ENCODE measurements at places on chromosomes 1 and 21.

DNA sequence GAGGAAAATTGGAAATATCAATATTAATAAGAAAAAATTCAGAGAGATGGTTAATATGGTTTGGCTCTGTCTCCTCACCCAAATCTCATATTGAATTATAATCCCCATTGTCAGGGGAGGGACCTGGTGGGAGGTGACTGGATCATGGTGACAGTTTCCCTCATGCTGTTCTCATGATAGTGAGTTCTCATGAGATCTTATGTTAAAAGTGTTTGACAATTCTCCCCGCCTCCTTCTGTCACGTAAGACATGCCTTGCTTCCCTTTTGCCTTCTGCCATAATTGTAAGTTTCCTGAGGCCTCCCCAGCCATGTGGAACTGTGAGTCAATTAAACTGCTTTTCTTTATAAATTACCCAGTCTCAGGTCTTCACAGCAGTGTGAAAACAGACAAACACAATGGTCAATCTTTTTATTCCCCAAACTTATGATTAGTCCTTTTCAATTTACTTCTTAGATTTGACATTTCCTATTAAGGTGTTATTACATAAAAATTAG lies 11.0 kb downstream of the EGLN1 start:
- no peak for DNase-seq

DNA sequence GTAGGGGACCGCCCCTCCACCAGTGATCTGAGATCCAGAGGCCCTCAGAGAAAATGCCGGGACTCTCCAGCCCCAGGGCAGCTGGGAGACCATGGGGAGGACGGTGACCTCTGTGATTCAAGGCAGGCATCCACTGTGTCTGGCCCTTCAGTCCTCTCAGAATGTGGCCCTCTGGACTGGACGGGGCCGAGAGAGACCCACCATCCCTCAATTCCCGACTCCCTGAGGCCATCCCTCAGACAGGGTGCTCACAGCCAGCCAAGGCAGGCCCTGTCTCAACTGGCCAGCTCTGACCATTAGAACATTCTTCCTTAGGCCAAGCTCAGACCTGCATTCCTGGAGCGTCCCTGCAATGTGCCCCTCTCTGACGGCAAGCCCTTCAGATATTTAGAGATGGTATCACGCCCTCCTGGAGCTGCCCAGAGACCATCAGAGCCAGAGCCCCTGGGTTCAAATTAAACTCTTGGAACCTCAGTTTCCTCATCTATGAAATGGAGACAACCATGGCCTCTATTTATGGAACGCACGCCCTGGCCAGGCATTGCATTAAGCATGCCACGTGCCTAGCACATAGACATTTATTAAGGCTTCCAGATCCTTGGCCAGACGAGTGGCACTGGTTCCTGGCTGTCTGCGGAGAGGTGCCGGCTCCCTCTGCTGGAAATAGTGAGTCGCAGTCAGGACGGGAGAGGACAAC lies 9.6 kb upstream of the EPS8L3 start:
- DNase-seq = peak; percentile 88

- DNase-seq = no peak
Observed at GRCh38 chr1:24125456-24125855, 13.5 kb upstream of the MYOM3 start.

- no peak for DNase-seq
Observed at GRCh38 chr21:42682661-42683210, 29.3 kb downstream of the PDE9A start.

DNA sequence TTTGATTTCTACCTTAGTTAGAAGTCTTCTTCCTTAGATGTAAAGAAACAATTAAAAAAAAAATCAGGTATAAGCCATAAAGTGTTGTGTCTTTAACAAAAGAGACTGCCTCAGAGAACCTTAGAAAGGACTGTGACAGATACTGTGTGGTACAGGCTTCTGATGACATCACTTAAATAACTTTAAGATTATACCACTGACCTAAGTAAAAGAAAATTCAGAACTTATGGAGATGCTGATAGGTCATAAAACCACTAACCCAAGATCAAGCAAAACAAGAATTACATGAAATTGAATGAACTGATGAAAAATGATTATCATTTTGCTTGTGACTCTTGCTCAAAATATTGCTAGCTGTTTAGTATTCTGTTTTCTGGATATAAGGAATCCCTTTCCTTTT lies 220.8 kb downstream of the NRIP1 start:
- DNase-seq = no peak

DNA sequence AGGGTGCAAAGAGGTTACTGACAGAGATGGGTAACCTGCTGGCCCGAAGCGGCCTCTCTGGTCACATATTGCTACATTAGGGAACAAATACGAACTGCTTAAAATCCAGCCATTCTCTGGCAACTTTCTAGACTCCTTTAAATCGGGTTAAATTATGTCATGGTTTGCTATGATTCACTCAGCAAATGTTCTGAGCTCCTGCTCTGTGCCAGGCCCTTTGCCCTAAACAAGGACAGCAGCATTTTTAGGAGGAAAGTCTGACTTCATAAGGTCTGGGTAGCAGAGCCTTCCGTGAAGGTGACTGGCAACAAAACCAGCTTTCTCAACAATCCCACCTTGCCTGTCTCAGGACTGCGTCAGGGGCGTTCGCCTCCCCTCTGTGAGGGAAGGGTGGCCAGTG lies 15.4 kb downstream of the ZP4 start:
- no peak for DNase-seq

DNA sequence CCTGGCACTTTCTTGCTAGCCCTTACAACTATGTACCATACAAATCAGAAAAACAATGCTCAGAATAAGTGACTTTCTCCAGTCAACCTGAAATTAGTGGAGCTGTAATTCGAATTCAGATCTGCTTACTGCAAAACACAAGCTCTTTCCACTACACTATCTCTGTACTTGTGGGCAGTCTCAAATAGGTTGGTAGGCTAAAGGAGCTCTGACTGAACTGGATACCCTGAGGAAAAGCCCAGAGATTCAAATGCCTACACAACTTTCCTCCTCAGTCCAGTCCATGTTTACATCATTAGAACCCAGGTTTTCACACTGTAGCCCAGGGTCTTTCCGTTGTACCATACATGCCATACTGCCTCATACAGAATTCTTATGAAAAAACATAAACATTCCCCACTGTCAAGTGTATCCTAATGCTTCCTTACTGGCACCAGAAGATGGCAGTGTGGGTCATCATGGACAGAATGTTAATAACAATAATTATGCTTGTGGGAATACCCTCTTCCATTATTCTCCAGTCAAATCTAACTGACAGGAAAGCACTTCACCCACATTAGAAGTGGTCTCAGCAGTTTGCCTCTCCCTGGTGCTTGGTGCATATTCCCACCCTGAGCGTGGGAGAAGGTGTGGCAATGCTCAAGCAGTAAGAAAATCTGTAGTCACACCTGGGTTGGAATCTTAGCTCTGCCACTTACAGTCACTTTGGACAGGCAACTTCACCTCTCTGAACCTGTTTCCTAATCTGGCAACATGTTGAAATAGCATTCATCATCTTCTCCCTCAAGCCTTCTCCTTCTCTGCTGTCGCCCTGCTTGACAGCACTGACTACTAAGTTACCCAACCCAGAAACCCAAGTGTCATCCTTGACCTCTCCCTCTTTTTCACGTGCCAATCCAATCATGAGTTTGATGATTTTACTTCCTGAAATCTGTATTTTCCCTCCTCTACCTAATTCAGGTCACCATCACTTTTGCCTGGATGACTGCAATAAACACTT lies 14.4 kb upstream of the ZFYVE9 start:
- peak; percentile 39 for DNase-seq

DNA sequence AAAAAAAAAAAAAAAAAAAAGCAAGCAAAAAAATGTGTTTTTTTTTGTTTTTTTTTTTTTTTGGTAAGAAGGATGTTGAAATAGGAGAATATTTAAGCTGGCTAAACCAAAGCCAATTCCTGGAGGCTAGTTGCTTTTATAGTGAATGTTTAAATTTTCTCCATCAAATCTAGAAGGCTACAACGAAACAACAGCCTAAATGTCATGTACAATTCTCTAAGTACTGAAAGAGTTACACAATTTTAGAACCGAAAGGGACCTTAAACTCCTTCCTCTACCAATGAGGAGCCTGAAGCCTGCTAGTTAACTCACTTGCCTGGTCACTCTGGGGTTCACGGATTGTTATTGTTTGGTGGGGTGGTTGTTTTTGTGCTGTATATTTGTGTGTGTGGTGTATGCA lies 3.5 kb downstream of the WLS start:
- no peak for DNase-seq

GRCh38 chr1:155890251-155890650 lies 20.9 kb downstream of the RIT1 start:
- no peak for DNase-seq

DNA sequence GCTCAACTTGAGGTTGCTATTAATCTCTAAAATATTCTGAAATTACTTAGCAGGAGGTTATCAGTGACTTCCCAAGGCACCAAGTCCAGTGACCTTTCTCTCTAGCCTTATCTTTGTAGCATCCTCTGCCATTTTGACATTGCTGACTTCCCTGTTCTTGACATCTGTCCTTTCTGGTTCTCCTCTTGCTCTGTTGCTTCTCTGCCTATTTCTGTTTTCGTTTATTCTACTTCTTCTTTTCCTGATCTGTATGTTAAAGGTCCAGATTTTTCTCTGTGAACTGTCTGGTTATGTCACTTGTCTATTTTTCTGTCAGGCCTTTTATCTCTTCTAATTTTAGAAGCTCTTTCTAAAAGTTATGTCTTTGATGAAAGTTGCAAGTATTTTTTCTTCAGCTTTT lies 178.8 kb downstream of the VPS13D start:
- DNase-seq = no peak

DNA sequence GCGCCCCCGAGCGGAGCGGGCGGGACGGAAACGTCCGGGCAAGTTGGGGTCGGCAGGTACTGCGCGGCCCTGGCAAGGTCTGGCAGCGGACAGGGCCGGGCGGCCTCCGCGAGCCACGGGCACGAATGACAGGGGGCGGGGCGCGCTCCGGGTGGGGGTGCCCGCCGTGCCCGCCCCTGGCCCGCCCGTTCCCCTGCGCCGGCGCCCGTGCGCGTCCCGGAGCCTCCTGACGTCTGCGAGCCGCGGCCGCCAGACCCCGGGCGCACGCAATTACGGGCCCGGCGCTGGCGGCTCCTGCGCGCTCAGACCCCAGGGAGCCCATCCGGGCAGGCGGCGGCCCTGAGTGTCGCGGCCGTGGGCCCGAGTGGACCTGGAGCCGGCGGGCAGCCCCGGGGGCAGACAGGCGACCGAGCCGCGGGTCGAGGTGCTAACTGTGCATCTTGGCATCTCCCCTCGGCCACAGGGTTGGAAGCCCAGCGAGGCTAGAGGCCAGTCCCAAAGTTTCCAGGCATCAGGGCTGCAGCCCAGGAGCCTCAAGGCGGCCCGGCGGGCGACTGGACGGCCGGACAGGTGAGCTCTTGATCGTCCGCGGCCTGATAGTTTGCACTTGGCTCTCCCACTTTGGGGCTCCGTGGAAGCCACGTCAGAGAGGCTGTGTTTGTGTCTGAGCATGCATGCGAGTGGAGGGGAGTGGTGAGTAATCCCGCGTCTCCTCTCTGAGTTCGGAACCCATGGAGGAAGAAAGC lies 918 bp downstream of the MIB2 start:
- DNase-seq = no peak

DNA sequence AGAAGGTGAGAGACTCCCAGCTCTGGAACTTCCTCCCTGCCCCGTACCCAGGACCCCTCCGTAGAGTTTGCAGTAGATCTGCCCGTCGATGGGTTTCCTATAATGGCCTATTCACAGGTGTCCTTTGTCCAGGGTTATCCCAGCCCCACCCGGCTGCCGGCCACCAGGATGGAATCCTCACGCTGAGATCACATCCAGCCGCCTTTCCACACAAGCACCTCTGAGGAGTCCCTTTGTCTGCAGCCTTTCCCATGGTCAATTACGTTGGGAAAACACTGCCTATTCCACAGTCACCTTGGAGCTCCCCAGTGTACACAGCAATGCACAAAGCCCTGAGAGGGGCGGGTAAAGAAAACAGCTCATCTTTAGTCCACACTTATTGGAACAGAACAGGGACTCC lies 190.0 kb upstream of the EDN2 start:
- DNase-seq = no peak

DNA sequence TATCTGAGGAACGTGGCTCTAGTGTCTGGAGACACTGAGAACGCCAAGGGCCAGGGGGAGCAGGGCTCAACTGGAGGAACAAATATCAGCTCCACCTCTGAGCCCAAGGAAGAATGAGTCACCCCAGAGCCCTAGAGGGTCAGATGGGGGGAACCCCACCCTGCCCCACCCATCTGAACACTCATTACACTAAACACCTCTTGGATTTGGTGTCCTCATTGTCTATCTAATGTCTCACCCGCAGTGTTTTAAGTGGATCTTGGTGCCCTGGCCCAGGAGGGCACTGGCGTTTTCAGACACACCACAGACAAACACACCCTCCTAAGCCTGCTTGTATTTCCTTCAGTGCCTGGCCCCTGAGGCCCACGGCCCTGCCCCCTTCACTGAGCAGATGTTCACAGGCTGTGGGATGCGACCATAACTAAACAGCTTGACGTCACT lies 2.2 kb upstream of the FALEC start:
- DNase-seq = no peak

GRCh38 chr1:111852261-111852721 lies 96.6 kb downstream of the DDX20 start:
- peak; percentile 3 for DNase-seq

GRCh38 chr1:165696625-165697100 lies 1.7 kb downstream of the ALDH9A1 start:
- peak; percentile 13 for DNase-seq

- DNase-seq = no peak
Observed at GRCh38 chr1:217062586-217062985, 339.4 kb upstream of the ESRRG start.

DNA sequence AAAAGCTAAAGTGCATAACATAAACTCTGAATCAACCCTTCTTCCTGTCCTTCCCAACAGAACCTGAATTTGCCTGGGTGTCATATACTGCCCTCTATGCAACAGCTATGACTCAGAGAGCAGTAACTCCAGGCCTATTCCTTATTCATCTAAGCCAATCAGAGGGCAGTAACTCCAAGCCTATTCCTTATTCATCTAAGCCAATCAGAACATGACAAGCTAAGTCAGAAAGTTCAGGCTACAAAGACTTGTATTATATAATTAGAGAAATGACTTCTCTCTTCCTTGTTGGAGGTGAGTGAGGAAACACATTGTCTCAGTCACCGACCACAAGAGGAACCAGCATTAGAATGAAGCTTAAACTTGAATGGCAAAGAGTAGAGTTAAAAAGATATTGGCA lies 26.2 kb upstream of the TADA1 start:
- no peak for DNase-seq

DNA sequence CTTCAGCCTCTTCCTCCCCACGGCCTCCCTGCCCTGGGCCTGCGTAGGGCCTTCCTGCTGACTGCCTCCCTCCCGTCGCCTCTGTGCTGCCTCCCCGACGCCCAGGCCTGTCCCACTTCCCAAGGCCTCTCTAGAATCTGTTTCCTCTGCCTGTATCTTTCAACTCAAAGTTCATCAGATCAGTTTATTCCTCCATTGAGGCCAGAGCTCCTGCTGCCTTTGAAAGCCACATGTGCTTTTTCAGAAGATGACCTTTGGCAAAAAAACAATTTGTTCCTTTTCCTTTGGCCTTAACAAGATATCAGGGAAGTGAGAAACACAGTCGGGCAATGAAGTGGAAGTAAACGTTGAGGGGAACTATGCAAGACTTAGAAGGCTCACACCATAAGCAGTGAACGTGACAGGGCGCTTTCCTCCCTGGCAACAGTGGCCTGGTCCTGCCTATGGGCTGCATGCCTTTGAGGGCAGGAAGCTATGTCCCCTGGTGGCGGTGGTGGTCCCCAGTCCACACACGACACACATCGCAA lies 85.9 kb downstream of the PSMG1 start:
- peak; percentile 41 for DNase-seq
